ENCODE measurements at places on chromosomes 2 and 18. TPM values are rescaled to one million over a fixed set of nuclear protein-coding genes. Genes with fewer than 3 reads are reported as not detected.

C2orf81 gene
- 2.3 TPM for total RNA-seq

PKDCC gene
- 169 TPM for total RNA-seq

APOB gene
- 1.6 TPM for total RNA-seq

XIRP2 gene
- 0.42 TPM for total RNA-seq

MYO1B gene
- 30.0 TPM for total RNA-seq

ASB3 gene
- 13.0 TPM for total RNA-seq

REEP1 gene
- 48.4 TPM for total RNA-seq

DNA sequence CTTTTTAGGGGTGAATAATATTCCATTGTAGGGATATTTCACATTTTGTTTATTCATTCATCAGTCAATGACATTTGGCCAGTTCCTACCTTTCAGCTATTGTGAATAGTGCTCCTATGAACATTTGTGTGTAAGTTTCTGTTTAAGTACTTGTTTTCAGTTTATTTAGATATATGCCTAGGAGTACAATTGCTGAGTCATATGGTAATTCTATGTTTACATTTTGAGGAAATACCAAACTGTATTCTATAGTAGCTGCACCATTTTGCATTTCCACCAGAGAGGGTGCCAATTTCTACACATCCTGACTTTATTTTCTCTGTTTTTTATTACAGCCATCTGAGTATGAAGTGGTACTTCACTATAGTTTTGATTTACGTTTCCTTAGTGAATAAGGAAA is 54.4 kb upstream of the ZNF236 start:
- no peak for DNase-seq

GRCh38 chr2:142586693-142587580 is 290.5 kb upstream of the KYNU start:
- DNase-seq = no peak

DNA sequence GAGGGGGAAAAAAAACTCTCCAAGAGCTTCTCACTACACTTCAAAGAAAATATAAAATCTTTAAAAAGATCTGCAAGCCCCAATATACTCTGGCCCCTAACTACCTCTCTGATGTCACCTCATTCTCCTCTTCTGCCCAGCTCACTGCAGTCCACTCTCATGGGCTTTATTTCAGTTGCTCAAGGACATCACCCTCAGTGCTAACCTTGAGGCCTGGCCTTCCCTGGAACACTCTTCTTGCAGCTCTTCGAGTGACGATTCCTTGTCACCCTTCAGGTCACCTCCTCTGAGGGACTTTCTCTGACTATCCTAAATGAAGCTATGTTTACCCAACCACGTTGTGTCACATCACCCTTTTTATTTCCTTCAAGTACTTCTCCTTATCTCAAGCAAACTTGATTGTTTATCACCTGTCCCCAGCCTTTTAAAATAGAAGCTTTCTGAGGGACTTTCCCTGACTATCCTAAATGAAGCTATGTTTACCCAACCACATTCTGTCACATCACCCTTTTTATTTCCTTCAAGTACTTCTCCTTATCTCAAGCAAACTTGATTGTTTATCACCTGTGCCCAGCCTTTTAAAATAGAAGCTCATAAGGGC is 10.4 kb downstream of the RTTN start:
- DNase-seq = no peak

DNA sequence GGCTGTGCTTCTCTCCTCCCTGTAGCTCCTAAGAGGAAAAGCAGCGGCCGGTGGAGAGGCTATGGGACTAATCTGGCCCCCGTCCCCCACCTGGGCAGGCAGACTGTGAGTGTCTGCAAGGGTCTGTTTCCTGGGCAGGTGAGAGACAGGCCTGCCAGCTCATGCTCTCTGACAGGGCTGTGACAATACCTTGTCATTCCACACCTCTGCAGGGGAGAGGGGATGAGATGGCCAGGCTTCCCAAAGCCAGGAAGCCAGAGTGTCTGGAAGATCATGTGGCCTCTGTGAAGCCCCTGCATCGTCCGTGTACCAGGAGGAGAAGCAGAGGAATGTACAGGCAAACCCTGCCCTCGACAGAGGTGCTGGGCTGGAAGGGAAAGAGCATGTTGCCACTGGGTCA is 142.5 kb upstream of the GATA6 start:
- no peak for DNase-seq

DNA sequence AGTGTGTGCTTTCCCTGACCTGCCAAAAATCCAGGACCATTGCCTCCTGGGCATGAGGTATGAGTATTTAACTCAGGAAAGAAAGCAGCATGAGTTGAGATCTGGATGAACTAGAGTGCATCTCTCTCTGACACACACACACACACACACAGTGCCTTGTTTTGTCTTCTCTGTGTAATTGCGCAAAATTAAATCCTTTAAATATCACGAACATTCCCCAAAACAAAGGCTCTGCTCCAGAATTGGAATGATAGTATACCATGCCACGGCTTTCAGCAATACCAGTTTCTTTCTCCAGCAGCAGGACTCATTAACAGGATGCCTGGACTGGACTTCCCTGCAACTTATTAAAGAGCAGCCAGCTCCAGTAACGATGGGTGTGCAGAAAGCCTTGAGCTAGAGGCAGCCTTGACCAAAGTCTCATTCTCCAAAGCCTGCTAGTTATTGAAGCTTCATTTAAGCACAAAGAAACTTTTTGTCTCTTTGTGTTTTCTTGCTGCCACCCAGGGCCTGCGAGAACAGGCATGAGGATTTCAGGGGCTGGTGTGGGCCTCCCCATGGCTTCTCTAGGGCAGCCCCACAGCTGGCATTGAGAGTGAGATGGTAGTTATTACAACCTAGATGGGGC is 101.7 kb downstream of the NRP2 start:
- no peak for DNase-seq

DNA sequence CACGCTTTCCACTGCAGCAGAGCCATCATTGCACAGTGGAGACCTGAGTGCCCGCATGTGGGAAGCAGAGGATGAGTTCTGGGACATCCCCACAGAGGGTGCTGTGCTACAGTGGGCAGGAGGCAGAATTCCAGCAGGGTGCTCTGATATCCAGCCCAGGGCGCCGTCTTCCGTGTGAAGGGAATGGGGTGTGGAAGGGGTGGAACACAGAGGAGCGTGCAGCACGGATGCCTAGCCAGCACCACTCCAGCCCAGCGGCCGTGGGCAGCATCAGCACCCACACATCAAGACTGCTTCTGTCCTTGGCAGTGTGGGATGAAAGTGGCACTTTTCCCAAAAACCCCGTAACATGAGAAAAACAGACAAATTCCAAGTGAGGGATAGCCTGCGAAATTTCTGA is 134.3 kb downstream of the ZNF236 start:
- DNase-seq = no peak

GRCh38 chr2:130241041-130241707 is 42.9 kb upstream of the TUBA3E start:
- no peak for DNase-seq

DNA sequence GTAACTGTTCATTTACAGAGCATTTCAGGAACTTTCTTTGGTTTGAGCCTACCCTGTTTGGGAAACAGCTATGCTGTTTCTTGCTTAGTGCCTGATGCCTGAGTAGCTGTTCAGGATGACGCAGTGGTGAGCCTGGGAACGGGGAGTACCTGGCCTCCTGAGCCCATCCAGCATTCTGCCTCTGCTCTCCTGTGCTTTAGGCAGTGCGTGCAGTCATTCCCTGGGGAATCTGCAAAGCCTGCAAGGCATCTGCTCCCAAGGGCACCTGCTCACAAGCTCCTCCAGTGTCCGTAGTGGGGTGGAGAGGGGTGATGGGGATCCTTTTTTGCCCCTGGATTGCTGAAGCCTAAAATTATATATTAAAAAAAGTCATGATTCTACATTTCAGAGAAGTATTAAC is 68.8 kb downstream of the RAPGEF4 start:
- DNase-seq = no peak

GRCh38 chr18:68665628-68666027 is 49.3 kb downstream of the TMX3 start:
- no peak for DNase-seq

DNA sequence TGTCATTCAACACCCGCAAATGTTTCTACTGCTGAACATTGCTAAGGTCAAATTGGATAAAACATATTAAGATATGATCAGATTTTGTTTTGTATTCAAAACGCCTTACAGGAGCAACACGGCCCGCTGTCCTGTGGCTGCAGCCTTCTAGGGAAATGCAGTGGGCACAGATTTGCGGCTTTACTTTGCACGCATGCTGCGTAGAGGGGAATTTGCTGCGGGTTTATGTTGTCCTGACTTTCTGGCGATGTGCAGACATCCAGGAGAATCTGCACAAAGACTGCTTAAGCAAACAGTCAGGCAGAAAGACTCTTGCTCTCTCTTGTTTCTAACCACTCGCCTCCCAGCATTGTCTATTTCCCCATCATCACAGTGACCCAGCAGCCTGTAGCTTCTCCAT is 88.3 kb downstream of the LRRC30 start:
- no peak for DNase-seq

DNA sequence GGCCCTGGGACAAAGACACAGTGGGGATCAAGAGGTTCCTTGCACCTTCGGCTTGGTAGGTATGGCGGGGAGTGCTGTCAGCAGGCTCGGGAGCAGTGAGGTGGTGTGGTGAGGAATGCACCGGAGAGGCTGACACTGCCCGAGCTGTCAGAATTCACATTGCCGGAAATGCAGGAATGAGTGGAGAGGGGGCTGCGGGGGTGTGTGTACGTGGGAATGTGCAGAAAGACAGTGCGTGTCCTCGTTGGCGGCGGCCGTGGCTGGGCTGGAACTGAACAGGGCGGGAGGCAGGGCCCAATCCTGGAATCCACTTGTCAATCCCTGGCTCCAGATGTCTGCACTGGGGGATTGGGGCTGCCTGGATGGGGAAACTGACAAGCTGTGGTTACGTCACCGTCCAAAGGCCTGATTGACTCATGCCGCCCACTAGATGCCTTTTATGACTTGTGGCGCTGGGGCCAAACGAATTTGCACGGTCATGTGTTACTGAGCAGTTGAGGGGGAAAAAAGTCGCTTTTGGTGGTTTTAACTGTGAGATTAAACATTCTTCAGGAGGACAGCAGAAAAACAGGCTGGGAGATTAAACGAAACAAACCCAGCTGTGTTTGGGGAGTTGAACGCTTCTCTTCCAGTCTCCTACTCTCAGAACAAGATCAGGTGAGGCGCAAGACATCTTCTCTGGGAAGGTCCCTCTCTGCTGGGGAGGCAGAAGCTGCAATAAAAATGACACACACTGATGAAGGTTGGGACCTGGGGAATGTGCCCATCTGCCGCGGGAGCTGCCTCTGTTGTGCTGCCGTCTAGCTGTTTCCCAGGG is 189.4 kb upstream of the GLI2 start:
- DNase-seq = peak; percentile 89

- no peak for DNase-seq
Observed at GRCh38 chr2:186925514-186925913, 76.5 kb upstream of the ZSWIM2 start.

DNA sequence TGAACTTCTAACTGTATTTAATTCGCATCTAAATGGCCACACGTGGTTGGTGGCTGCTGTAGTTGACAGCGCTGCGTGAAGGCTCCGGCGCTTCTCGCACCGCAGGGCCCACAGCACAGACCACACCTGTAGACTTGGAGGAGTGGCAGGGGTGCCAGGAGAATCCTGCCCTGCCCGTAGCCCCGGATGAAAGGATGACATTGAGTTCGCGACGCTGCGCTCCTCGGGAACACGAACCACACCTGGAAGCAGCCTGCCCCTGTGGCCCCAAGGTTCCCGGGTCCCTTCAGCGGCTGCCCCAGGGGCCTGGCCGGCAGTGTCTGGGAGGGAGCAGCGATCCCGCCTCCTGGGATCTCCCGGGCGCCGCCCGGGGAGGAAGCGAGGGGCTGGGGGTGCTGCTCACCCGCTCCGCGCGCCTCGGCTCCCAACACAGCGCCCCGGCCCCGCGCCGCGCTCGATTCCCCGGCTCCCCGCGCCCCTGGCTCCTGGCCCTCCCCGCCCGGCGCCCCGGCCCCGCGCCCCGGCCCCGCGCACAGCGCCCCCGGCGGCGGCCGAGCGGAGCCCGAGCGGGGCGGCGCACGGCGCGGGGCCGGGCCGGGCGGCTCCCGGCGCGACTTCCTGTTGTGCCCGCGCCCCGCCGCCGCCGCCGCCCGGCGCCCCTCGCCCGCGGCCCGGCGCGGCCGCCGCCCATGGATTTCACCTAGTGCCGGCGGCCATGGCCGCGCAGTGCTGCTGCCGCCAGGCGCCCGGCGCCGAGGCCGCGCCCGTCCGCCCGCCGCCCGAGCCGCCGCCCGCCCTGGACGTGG is at the start of gene RNPEPL1:
TSS of gene RNPEPL1 (plus strand) at position 613 of the 806 bp plus-strand sequence. CDS start at position 716, 103 bp downstream.
- DNase-seq = peak; percentile 82

GRCh38 chr18:75137346-75137877 is 71.5 kb downstream of the PTGR3 start:
- DNase-seq = peak; percentile 67

DNA sequence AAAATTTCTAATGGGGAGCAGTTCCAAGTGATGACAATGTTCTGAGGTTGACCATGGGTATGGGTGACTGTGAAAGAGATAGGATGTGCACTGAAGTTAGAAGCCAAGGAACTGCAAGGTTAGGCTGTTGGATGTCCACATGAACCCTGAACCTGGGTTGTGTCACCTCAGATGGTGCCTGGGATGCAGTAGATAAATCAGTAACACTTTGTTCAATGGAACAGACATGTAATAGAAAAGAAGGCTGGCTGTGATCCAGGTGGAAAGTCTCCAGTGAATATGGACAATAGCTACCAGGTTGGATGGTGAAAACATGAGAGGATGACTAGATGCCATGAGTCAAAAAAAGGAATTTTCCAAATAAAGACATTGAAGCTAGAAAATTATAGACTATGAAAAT is 131.4 kb downstream of the TRABD2A start:
- no peak for DNase-seq

GRCh38 chr18:79487183-79487800 is 91.6 kb downstream of the NFATC1 start:
- peak; percentile 81 for DNase-seq

DNA sequence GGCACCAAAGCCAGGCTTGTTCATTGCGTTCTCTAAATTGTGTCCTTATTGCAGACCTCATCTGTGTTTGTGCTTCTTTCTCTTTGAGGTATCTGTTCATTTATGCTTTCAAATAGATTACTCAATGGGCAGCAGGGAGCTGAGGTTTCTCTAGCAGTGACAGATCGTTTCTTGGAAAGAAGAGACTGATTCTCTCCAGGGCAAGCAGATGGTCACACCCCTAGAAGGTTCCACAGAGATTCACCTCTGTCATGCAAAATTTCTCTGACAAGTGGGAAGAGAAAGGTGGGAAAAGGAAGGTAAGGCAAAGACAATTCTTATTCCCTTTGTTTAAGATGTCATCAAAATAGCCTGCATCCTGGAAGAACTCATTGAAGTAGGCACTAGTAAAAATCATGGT is 14.0 kb downstream of the DLGAP1 start:
- DNase-seq = no peak

DNA sequence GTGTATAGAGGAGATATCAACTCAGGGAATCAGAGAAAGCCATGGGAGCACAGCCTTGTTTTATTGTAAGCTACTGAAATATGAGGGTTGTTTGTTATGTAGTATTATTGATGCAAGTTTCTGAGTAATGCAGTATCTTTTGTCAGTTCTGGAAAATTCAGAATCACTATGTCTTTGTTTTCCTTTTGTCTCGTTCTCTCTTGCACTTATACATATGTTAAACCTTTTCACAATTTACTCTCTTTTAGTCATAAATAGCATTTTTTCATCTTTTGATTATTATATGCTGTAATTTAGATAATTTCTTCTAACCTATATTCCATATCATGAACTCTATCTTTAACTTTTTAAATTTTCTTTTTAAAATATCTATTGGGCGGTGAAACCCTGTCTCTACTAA is 85.0 kb upstream of the COL3A1 start:
- DNase-seq = no peak

- DNase-seq = no peak
Observed at GRCh38 chr18:54089749-54090459, 134.6 kb downstream of the MBD2 start.

GRCh38 chr2:198968545-198968944 is 489.2 kb downstream of the SATB2 start:
- no peak for DNase-seq
